ENCODE measurements at places on chromosomes 7 and 10.
A peak's percentile ranks its signal among the peaks of the same experiment; 100 is the strongest.

DNA sequence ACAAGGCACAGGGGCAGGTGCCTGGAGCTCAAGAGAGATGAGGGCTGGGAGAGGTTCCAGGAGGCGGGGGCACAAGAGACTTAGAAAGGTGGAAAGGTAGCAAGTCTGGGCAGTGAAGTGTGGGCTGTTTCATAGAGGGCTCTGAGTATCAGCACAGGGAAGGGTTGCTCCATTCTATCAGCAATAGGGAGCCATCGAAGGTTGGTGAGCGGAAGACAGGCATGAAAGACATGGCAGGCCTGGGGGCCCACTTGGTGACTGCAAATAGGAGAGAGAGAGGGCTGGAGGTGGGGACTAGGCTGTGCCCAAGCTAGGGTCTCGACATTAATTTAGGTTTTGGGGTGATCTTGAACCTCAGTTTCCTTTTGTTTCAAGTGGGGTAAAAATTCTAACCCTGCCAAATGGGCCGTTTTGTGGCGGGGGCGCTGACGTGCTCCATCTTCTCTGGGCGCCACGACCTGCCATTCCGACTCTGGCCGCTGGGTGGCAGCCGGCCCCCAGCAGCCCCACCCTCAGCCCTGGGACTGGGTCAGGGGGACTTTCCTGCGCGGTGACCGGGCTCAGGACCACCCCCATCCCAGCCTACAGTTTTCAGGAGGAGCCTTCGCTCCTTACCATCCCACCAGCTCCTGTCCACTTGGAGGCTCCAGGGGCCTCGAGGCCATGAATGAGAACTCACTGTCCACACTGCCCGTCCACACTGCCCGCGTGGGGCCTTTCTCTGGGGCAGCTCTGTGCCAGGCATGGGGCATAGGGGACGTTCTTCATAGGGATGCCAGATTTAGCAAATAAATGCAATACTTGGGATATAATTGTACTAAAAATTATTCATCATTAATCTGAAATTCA, 37.2 kb upstream of the PCBD1 start:
- DNase-seq, result peak; percentile 59

- no peak for DNase-seq
Observed at GRCh38 chr7:35348611-35349400, 94.9 kb upstream of the TBX20 start.

- DNase-seq, result no peak
Observed at GRCh38 chr10:7634142-7634894, 32.4 kb downstream of the ITIH5 start.

DNA sequence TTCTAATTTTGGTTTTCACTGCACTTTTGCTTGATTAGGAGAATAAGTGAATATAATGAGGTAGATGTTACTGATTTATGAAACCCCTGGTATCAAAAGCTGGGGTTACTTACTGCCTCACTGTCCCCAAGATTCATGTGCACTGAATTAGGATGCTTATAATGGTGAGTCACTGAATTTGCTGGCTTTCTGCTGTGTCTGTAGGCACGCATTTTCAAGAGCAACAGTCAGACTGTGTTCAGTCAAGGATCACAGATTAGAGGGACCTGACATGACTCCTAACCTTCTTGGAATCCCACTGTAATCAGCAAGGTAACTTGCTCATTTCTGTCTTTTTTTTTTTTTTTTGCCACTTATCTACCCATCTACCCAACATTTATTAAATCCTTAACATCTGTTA, 59.7 kb downstream of the GPR85 start:
- no peak for DNase-seq

DNA sequence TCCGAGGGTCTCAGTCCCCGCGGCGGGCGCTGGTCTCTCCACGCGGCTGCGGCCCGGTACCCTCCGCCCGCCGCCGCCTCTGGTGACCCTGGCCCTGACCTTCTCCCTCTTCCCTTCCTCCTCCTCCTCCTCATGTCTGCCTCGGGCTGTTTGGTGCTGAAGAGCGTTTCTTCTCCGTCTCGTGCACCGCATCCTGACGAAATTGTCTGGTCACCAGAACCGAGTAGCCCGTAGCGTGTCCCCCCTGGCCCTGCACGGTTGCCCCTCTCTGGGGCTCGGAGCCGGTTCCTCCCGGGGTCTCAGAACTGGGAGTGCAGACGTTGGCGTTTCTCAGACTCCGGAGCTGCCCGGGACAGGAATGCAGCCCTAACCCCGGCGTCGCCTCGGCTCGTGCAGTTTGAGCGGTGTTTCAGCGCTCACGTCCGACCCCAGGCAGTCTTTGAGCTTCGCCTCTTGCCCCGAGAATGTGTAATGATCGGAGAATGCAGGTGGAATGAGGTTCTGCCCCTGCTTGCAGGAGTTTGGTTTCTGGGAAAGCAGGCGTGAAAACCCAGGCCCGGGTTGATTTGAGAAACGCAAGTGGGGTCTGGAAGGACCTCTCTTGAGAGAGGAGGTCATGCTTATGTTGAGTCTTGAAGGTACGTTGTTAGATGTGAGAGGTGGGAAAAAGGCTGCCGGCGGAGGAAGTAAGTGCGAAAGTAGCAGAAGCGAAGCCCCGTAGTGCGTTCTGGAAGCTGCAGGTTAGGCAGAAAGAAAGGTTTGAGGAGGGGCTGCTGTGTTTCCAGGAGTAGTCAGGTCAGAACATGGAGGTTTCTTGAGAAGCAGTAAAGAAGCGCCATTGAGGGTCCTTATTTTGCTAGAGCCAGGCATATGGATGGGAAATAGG, 743 bp downstream of the RBM17 start:
- peak; percentile 28 for DNase-seq

DNA sequence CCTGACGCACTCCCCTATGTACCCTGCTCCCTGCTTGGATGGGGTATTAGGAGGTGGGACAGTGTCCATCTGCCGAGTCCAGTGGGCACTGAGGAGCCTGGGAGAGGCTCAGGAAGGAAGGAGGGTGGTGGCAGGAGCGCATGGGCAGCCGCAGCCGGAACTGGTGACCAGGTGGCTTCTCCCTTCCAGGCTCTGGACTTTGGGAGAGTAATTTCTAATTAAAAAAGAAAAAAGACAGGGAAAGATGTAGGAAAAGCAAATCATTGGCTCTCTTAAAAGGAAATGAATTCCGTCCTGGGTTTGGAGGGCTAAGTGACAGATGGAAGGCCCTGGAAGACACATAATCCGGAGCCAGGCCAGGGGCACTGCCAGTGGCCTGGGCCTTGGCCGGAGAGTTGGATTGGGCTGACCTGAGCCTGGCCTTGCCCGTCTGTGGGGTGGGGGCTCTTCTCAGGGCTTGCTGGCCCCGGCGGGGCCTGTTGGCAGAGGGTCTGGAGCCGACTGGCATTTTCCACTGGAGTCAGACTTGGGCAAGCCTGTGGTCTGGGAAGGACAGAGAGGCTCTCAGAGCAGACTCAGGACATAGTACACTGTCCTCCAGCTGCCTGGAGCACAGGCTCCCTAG, 63.0 kb downstream of the NEURL1 start:
- no peak for DNase-seq

- DNase-seq, result no peak
Observed at GRCh38 chr10:11626071-11626470, 14.6 kb upstream of the USP6NL start.

GRCh38 chr10:83253011-83253671, 886.2 kb upstream of the GHITM start:
- no peak for DNase-seq

DNA sequence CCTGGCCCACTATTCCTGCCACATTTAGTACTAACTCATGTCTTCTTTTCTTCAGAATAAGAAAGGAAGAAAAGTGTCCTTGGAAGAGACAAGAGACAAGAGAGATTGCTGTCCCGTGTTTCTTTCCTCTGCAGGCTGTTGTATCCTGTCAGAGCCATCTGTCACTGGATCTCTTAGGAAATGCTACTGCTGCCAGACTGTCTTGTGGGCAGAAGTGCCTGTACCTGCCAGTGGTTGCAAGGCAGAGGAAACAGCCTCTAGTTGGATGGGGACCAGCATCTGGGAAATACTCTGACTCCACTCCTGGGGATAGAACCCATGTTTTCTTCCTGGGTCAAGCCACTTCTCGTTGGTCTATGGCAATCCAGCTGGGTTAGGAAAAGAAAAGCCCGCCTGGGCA, 16.7 kb upstream of the MAP3K8 start:
- DNase-seq, result no peak

Data from stimulated activated CD4-positive, alpha-beta T cell treated with anti-CD3 and anti-CD28 coated beads, Interleukin-4, amount 100 ng/mL, for 24 hours (primary cell).